ENCODE measurements at places on chromosomes 16 and 17.

DNA sequence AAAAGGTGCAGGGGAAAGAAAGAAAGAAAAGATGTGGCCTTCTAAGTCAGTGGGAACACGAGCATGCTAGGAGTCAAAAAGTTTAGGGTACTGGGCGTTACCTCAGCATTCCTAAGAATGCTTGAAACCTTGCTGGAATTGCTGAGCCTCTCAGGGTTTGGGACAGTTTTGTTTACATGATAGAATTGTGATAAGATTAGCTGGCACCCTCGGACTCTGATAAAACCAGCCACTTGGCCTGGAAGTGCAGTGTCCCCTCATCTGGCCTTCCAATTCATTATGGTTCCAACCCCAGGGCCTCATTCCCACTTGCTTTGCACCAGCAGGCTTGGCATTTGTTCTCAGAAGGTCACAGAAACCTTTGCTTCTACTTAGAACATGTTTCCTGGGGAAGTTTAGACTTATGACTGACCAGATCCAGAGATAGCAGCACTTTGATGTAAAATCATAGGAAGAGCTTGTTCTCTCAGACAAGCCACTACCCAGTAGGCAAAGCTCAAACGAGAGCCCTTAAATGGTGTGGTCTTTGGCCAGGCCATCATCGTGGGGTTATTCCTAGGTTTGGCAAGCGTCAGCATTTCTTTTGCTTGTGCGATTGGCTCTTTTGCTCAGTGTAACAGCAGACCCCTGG, 8.0 kb downstream of the SGF29 start:
- DNase-seq: no peak

DNA sequence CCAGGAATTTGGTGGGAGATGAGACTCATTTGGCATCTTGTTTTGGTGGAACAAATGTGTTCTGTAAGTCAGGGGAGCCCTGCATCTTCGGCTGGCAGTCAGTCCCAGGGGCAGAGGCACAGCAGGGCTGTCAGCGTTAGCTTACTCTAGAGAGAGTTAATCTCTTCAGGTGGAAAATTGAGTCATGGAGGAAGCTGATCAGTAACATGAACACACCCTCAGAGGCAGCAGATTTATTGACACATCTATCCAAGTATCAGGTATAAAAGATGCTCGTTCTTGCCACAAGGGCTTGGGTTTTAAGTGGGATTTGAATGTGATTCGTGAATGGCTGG, 55.2 kb downstream of the EPN2 start:
- DNase-seq: no peak

- DNase-seq: peak; percentile 40
Observed at GRCh38 chr17:3959295-3959899, 4.8 kb downstream of the ATP2A3 start.

GRCh38 chr16:77398495-77398894, 36.3 kb downstream of the ADAMTS18 start:
- DNase-seq: no peak

DNA sequence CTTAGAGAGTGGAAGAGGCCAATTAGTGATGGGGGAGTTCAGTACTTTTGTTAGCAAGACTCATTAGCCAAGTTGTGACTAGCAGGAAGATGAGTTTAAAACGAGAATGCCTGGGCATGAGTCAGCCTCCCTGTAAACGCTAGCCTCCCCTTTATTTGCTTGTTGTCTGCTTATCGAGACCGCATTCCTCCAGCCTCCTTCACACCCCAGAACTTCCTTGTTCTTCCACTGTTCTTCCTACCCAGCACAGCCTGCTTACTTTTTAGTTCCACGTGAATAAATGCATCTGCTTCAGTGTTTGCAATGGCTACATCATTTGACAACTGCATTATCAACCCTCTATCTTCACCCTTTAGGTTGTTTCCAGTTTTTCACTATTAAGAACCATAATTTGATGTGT, 20.2 kb upstream of the OR3A1 start:
- peak; percentile 4 for DNase-seq

DNA sequence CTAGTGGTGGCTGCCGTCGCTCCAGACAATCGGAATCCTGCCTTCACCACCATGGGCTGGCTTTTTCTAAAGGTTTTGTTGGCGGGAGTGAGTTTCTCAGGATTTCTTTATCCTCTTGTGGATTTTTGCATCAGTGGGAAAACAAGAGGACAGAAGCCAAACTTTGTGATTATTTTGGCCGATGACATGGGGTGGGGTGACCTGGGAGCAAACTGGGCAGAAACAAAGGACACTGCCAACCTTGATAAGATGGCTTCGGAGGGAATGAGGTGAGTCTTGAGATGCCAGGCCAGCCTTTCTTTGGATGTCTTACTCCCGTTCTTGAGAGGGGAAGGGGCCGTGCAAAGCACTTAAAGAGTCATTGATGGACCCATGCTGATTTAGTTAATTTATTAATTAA, 16.1 kb downstream of the ARSG start:
- no peak for DNase-seq

DNA sequence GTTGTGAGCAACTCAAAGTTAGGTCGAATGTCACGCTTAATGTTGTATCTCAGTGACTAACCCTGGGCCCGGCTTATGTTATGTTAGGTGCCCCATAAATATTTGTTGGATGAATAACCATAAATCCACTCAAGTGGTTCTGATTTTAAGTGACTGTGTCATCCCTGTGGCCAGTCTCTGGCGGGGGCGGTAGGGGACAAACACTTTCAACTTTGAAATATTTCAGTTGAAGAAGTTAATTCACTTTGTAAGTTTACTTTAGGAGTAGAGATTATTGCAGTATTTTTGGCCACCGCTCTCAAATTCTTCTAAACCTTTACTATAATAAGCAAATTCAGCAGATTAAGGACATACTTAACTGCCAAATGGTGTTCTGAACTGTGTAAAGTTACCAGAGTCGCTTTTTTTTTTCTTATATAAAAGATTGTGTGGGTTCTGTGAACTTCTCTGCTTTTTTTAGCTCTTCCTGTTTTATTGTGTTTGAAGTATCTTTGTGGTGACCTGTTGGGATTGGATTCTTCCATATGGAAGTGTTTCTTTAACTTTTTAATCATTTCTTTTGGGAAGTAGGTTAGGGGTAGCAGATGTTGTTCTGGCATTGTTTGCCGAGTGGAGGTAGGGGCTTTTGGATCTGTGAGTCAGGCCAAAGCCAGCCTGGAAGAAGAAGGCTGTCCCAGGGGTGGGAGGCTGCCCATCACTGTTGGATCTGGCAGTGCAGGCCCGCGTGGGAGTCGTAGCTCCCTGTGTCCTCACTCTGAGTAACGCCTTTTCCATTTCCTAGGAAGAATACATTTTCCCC, 61.4 kb upstream of the TBX2 start:
- DNase-seq: peak; percentile 62

DNA sequence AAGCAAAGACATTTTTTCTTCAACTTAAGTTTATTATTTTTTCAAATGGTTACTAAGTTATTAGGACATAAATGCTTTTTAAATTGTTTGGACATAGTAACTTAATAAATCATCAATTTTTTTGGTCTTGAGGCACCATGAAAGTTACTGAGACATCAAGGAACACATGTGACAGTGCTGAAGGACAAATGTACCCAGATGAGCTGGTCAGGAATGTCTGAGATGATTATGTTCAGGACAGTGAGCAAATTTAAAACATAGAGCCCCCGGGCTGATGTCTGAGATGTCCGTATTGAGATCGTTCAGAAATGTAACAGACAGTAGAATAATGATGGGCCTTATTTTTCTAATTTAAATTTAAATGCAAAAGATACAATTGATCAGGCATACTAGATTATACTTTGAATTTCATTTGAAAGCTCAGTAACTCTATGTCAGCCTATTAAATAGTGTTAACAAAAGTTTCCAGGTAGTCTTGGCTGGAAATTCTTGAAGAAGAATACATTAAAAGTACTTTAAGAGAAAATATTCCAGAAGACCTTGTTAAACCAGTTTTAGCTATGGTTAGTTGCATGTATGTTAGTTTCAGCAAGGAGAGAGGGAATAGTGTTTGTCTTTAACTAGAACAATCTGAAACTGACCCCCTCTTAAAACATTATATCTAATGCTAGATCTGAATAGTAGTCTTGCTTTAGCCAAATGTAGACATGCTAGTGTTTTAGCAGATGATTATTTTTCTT, 36.4 kb downstream of the SEC14L1 start:
- no peak for DNase-seq

DNA sequence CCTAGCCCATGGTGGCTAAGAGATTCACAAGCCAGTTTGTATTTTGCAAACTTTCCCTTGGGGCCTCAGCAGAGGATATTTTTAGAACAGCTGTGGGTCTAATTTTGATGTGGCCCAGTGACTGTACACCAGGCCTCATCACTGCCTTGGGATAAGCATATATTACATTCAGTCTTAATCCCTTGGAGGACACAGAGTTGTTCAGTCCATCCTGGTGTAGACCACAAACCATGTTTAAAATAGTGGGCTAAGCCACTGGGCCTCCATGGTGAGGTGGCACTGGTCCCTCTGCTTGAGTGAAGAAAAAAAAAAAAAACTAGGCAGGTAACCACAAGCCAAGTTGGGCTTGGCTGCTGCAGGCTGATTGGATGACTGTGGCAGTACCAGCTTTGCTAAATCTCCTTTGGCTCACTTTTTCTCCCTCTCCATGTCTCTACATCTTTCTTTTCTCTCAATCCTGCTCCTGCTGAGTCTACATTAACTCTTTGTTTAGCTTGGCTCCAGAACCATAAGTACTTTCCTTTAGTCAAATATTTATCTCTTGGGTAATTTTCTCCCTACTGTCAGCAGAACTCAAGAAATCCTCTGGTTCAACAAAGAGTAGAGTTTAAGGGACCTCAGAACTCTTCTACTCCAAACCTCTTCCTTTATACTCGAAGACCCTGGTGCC, 120.0 kb upstream of the TBX2 start:
- no peak for DNase-seq

- peak; percentile 41 for DNase-seq
Observed at GRCh38 chr16:81424771-81425170, 19.8 kb upstream of the CMIP start.

DNA sequence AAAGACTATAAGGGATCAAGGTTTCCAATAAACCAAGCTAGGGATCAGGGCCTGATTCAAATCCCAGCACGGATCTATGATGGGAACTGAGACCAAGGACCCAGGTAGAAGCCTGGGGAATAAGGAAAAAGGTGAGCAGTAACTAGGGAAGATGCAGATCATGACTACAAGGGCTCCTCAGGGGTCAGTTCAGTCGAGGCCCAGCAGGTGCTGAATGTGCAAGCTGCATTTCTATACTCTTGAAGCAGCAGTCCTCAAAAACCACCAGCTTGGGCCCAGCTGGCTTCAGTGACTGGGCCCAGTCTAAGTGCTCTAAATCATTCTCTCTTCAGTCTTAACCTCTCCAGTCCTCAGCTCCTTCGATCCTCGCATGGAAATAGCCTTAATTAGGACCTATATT, 228.8 kb upstream of the AXIN2 start:
- DNase-seq: no peak

DNA sequence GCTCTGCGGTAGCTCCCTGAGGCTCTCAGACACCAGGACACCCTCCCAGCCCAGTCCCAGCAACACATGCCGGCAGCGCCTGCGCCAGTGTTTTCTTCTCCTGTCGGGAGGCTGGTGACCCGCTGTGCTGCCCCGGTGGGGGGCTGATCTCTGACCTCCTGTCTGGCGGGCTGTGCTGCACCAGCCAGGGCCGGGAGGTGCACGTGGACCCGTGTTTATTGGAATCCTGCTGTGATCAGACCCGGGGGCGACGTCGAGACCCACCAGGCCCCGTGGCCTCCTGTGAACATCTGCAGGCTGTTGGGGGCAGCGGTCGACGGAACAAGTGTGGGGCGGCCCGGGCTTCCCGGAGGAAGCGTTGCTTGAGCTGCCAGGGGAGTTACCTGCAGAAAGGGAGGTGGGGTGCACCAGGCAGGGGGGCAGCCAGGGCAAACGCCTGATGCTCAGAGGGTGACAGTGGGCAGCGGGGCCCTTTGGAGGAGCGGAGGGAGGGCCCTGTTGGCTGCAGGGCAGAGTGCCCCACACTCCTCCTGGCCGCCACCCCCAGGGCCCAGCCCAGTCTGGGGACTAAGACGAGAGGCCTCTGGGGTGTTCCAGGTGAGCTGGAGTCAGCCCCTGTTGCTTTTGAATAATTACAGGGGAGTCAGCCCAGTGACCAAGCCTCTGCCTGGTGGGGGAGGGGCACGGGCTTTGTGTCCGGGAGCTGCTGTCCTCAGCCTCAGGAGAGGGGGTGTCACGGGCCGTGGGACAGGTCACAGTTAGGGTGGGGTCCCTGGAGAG, 2.3 kb upstream of the SSTR5 start:
- no peak for DNase-seq

GRCh38 chr17:48624544-48625494, 1.3 kb downstream of the HOXB9 start:
- no peak for DNase-seq

GRCh38 chr16:76484020-76484419, 206.8 kb downstream of the CNTNAP4 start:
- no peak for DNase-seq

- no peak for DNase-seq
Observed at GRCh38 chr16:47392081-47392480, 68.8 kb downstream of the ITFG1 start.

DNA sequence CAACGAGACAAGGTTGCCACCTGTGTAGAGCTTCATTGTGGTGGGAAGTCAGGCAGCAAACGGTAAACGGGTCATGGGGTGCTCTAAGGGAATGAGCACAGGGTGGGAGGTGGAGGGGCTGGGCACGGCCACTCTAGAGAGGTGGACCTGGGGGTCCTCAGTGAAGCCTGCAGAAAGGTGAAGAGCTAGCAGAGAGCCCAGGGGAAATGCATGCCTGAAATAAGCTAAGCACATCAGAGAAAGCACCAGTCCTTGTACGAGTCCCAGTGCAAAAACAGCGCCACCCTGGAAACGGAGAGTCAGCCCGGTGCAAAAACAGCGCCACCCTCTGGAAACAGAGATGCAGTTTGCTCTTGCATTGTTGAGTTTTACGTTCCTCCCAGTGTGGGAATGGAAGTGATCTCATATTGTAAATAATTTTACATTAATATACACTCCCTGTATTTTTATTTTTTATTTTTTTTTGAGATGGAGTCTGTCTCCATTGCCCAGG, 65.0 kb downstream of the TBC1D16 start:
- peak; percentile 64 for DNase-seq

DNA sequence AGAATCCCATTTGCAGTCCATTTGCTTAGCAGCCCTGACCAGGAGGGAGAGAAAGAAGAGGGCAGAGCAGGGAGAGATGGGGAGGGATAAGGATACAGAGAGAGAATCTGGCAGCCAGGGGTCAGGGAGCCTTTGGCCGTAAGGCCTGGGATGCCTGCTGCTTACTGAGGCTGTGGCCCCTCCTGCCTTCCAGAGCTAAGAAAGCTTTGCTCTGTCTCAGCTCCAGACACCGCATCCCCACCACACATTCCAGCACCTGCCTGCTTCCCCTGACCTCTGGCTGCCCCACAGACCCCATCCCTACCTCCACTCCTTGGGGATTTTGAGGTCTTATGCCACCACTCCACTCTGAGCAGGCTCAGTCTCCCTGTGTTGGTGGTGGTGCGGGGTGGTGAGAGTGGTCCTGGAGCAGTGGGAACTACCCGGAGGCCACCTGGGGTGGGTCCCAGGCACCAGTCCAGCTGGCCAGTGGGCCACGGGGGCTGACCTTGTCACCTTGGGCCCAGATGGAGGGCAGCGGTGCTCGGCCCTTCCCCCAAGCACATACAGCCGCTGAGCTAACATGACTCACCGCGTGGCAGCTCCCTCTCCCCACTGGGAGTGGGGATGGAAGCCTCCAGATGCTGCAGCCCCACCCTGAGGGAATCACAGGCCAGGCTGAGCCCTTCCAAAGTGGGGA, 58.3 kb downstream of the RAI1 start:
- DNase-seq: peak; percentile 50
